Heart right ventricle (tissue), 16 donors: ENCODE measurements at places on chromosomes 6 and 20.

- peak; percentile 62 for DNase-seq
These were observed 21.3 kb upstream of the HFE start for GRCh38 chr6:26065952-26066380.

DNA sequence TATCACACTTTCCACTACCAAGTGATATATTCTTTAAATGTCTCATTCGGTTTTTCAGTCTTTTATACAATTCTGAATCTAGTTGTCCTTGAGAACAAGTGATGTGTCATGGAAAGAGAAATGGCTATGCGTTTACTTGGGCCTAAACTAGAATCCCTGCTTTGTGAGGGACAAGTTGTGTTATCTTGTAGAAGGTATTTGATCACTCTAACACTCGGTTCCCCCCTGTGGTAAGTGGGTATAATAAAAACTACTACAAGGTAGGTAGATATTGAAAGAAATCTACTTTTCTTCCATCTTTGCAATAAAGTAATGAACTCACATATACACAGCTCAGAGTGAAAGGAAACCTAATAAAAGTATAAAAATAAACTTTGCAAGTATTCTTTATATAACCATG, 108.9 kb downstream of the MANEA start:
- DNase-seq = no peak

- no peak for DNase-seq
These were observed 135.1 kb upstream of the RAB32 start for GRCh38 chr6:146408583-146408982.

GRCh38 chr20:54140927-54141566, 32.7 kb downstream of the CYP24A1 start:
- DNase-seq = no peak

- no peak for DNase-seq
These were observed 260.5 kb upstream of the JARID2 start for GRCh38 chr6:14985366-14985765.

DNA sequence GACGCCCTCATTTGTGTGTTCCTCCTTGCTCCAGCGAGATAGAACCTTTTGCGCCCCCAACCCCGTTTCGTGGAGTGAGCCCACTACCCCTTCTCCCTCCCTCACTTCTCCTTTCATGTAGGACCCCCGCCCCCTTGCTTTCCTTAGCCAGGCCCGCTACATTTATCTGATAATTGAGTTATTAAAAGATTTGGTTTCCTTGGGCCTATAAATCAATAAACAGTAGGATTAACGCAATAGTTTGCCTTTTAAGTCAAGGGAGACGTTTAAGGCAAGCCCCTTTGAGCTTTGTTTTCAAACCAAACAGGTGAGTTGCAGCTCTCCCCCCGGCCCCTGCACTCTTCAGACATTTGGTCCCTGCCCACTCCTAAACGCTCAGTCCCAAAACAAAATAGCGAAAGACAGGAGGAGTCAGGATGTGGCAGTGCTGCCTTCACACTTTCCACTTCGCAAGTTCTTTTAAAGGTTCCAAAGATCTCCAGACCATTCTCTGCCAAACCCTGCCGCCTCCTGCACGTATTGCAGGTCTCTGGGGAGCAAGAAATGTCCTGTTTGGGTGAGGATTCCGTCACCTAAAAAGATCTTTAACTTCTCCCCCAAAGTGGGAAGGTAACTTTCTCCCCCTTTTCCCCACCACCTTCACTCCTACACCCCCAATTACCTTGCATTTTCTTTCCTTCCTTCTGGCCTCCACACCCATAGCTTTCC, 27.6 kb downstream of the TFAP2B start:
- no peak for DNase-seq

DNA sequence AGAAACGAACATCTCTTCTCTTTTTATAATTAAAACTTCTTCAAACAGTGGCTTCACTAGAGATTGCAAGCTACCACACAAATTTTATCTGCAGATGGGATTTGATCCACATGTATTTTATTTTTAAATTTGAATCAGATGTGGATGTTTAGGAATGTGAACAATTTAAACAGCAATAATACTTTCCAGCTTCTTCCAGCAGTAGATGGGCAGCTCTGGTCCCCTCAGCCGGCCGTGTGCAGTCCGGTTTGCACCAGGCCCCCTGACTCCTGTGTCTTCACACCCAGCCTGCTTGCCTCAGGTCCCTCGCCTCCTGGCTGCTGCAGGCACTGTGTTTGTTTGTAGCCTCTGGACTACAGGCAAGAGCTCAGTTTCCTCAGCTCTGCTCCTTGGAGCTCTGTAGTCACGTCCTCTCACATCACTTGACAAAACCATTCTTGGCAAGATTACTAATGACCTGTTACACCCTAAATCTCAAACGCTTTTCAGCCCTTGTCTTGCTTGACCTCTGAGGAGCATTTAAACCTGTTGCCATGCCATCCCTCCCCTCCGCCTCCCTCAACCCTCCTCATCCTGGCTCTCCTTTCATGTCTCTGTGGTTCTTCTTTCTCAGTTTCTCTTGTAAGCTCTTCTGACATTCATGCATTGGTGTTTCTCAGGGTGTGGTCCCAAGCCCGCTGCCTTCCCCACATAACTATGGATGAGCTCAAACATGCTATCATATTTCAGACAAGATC, 13.2 kb upstream of the ZBTB24 start:
- DNase-seq = no peak

GRCh38 chr20:57440678-57441509, 49.7 kb downstream of the RBM38 start:
- peak; percentile 85 for DNase-seq

DNA sequence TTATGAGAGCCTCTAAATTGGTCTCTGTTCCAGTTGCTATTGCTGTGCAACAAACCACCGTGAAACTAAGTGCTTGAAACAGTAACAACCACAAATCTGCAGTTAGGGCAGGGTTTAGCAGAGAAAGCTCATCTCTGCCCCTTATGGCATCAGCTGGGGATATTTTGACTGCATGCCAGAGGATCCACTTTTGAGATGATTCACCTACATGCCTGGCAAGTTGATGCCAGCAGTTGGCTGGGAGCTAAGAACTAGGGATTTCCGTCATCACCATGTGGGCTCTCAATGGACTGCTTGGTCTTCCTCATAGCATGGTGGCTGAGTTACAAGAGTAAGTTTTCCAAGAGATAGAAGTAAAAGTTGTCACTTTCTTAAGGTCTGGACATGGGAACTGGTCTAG, 35.1 kb downstream of the PLCB4 start:
- no peak for DNase-seq

DNA sequence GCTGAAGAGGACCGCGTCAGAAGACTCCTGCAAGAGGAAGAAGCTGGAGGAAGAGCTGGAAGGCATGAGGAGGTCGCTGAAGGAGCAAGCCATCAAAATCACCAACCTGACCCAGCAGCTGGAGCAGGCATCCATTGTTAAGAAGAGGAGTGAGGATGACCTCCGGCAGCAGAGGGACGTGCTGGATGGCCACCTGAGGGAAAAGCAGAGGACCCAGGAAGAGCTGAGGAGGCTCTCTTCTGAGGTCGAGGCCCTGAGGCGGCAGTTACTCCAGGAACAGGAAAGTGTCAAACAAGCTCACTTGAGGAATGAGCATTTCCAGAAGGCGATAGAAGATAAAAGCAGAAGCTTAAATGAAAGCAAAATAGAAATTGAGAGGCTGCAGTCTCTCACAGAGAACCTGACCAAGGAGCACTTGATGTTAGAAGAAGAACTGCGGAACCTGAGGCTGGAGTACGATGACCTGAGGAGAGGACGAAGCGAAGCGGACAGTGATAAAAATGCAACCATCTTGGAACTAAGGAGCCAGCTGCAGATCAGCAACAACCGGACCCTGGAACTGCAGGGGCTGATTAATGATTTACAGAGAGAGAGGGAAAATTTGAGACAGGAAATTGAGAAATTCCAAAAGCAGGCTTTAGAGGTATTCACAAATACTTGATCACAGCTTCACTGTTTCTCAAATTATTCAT, 8.9 kb upstream of the SNRNP48 start:
- DNase-seq = no peak

DNA sequence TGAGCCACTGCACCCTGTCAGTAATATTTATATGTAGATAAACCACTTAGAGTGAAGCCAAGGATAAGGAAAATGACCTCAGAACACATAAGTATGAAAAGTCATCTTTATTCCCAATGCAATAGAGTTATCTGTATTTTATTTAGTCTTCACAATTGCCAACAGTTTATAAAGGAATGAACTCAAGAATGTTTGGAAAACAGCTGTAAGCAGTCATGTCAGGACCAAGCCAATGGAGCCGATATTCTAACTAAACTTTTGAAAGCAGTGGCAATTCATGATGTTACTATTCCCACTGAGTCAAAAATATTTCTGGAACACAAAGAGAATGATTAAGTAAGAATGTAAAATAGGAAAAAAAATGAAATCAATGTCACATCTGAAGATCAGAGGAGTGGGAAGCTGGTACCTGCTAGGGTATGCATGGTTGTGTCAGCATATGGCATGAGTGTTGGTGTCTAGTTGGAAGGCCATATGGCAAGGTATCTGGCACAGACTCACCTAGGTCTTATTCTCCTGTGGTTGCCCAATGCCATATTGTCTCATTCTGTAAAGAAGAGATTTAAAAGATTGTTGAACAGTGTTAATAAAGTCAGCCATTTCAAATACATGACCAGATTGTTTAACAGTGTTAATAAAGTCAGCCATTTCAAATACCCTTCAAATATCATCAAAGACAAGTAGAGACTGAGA, 118.2 kb downstream of the ADAT2 start:
- no peak for DNase-seq

GRCh38 chr6:14673201-14673600, 555.6 kb downstream of the CD83 start:
- DNase-seq = no peak

DNA sequence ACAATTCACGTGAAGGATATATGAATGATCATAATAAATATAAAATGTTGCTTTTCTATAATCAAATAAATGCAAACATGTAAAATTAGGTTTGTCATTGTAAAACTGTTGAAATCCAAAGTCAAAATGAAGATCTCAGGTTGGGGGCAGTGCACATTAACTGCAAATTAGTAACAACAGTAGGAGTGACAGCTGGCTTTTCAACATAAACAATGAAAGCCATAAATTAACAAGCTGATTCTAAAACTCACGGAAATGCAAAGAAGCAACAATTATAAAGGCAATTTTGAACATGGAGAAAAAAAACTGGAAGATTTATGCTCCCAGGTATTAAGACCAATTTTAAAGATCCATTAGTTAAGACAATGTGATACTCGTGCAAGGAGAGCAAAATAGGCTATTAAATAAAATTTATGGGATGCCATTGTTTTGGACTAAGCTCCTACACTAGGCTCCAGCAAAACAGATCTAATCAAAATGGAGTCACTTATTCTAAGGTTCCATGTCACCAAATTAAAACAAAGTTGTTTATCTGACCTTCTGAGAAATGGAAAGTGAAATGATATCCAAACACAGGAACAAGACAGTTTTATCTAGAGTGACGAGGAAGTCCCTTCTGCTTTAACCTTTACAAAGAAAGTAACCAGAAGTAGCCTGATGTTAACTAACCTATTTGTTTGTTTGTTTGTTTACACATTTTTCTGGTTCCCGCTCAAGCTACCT, 770.8 kb downstream of the EPHA7 start:
- no peak for DNase-seq

DNA sequence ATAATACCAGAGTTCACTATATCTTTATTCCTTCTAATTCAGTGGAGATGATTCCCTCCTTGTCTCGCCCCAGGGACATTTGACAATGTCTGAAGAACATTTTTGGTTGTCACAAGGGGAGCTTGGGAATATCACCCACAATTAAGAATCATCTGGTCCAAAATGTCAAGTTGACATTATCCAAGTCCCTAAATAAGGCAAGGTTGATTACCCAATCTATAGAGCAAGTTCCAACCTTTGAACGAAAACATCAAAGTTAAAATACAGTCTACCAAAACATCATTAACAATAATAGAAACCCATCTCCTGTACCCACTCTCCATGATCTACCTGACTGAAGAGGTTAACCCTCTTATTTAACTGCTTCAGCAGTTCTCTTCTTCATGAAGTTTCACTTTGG, 15.6 kb downstream of the DEK start:
- no peak for DNase-seq

GRCh38 chr20:3934624-3935023, 45.4 kb downstream of the PANK2 start:
- DNase-seq = peak; percentile 58

DNA sequence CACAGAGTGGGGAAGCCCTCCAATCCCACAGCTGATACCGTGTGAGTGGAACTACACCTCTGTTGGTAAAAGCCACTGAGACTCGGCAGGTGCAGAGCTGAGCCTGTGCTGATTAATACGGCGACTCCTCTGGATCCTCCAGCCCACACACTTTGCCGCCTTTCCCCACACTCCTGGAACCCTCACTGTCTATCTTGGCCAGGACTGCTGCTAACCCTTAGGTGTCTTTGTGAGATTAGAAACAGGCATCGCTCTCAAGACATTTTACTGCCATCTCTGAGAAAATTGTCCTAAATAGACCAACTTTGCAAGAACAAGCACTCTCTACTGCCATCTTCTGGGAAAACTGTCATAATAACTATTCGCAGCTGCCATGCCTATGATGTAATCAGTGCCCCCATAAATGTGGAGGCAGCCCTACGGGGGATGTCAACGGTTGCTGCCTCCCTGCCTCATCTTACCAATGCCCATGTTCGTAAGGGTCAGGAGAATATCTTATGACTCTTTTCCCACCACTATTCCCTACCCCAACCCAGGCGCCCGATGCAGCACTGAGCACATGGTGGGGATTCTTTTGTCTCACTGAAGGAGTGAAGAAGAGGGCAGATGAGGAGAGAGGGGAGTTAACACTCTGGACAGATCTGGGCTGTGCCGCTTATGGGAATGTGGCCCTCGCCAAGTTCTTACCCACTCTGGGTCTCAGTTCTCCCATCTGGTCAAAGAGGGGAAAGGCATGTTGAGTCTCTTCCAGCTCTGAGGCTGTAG, 26.1 kb upstream of the KCNB1 start:
- DNase-seq = no peak

- peak; percentile 56 for DNase-seq
These were observed 20.9 kb downstream of the MAP1LC3A start for GRCh38 chr20:34579191-34579978.

DNA sequence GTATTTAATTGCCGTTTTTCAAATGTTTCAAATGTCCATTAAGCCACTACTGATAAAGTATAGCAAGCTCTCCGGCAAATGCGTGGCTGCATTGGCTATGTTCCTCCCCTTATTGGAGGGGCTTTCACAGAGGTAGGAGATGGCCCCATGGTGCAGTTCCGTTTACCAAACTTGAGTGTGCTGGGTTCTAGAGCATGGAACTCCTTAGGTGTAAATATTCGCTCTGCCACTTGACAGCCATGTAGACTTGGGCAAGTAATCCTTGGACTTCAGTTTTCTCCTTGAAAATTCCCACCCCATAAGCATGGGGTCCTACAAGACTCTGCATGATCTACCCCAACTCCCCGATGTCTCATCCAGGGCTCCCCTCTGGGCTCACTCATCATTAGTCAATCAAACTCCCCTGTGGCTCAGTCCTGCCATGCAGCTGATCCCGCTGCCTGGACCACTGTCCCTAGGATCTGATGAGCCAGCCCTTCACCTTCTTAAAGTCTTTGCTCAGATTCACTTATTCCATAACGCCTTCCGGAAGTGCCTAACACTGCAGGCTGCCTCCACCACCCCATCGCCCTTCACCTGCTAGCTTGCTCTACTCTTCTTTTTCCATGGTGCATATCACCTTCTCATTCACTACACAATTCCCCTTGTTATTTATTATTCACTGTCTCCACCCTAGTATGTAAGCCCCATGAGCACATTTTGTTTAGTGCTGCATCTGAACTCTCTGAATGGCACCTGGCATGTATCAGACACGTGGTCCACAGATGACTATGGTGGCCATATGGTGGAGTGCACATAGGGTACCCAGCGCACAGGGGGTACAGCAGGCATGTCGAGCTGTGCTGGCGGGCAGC, 18.8 kb downstream of the PRR18 start:
- no peak for DNase-seq

- no peak for DNase-seq
These were observed 16.2 kb downstream of the HMGN4 start for GRCh38 chr6:26554447-26554696.
